Activated CD4-positive, alpha-beta T cell treated with anti-CD3 and anti-CD28 coated beads, Interleukin-2, amount 50 U/mL, for 48 hours (primary cell): ENCODE measurements at places on chromosomes 11 and 22.

- no peak for DNase-seq
Observed at GRCh38 chr22:40070701-40071100, 75.9 kb downstream of the FAM83F start.

GRCh38 chr11:22927793-22928192 is 67.5 kb upstream of the CCDC179 start:
- no peak for DNase-seq

DNA sequence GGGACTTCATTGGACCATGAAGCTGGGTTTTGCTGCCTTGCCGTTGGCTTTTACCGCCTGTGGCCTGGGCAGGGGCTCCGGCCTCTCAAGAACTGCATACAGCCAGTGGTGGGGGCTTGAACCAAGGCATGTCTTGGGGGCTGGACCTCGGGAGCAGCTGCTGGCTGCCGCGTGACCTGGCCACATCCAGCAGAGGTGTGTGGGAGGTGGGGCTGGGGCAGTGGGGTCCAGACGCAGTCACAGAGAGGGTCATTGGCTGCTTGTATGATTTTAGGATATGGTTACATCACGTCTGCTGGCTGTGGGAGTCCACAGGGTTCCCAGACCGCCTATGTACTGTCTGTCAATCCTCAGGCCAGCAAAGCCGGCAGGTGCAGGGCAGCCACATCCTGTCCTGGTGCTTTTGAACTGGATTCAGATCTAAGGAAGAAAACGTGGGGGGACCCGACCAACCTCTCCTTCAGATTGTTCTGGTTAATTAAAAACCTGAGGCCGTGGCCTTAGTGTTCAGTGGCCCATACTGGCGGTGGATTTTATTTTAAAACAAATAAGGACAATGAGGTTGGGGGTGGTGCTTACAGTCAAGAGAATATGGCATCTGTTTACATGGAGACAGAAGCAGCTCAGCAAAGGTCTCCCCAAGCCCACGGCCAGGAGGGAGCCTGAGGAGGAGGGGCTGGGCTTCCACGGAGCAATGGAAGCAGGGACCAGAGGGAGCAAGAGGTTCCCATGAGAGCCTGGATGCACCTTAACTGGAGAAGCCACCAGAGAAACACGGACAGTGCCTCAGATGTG is 426.0 kb downstream of the TBC1D22A start:
- no peak for DNase-seq

GRCh38 chr11:124877910-124878758 is 12.9 kb downstream of the ROBO3 start:
- DNase-seq: no peak

GRCh38 chr11:68643585-68643984 is 40.8 kb upstream of the GAL start:
- DNase-seq: no peak
